ENCODE measurements at places on chromosomes 6 and 20. TPM values are rescaled to one million over a fixed set of nuclear protein-coding genes. Genes with fewer than 3 reads are reported as not detected.

DNA sequence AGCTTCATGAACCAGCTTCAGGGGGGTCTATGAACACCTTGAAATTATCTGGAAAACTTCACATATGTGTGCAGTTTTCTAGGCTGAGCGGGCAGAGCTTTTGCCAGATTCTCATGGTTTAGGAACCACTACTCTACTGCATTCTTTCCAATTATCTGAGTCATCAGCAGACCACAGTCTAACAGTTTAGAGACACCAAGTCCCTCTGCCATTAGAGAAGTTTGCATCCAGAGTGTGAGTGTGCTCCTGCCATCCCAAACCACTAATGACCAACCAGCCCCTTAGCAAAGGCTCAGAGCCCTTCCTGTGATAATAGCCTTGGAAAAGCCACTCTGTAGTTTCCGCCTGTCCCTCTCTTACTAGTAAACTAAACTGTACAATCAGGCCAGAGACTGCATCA lies 96.8 kb downstream of the PHACTR1 start:
- no peak overlapping the region for H3K4me3 ChIP-seq
- peaks cover 14% of the 10 kb centered on the region for H3K4me1 ChIP-seq
- no peaks in the 10 kb centered on the region for H3K27me3 ChIP-seq
- no peaks in the 10 kb centered on the region for H3K36me3 ChIP-seq
- H3K27ac ChIP-seq: no peak overlapping the region

GRCh38 chr20:51579137-51579536 lies 36.6 kb upstream of the NFATC2 start:
- H3K27me3 ChIP-seq: no peaks in the 10 kb centered on the region
- peak; percentile 50 for DNase-seq
- H3K36me3 ChIP-seq: no peaks in the 10 kb centered on the region

- no peak overlapping the region for H3K4me3 ChIP-seq
- peaks cover 4% of the 10 kb centered on the region for H3K4me1 ChIP-seq
- no peaks in the 10 kb centered on the region for H3K27me3 ChIP-seq
- no peak overlapping the region for H3K27ac ChIP-seq
Observed at GRCh38 chr20:38023181-38024001, 9.9 kb downstream of the TTI1 start.

GRCh38 chr20:5923493-5923892 lies 26.8 kb downstream of the TRMT6 start:
- no peaks in the 10 kb centered on the region for H3K36me3 ChIP-seq
- H3K4me3 ChIP-seq: no peak overlapping the region
- 0 out of 2 replicates have a peak, but pooled peaks cover 6% of the 10 kb centered on the region for H3K27me3 ChIP-seq
- H3K4me1 ChIP-seq: peaks cover 12% of the 10 kb centered on the region
- no peak overlapping the region for H3K27ac ChIP-seq

DNA sequence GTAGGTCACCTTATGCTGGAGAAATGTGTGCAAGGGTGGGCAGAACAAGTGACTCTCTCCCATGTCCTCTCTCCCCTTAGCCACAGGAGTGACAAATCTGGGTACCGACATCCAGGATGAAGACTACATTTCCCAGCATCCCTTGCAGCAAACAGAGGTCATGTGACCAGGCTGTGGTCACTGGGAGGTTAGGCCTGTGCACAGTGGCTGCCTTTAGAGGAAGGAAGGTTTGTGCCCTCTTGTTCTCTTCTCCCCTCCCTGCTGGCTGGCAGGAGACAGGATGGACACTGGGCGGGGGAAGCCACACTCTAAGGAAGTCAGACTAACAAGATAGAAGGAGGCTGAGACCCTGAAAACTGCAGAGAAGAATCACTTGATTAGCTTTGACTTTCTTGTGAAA lies 360.2 kb downstream of the PREX1 start:
- no peak for DNase-seq
- no peaks in the 10 kb centered on the region for H3K27me3 ChIP-seq

- H3K27me3 ChIP-seq: peaks cover 78% of the 10 kb centered on the region
- peak; percentile 68 for DNase-seq
- H3K4me3 ChIP-seq: no peak overlapping the region
- H3K27ac ChIP-seq: no peak overlapping the region
Observed at GRCh38 chr6:30169658-30170614, 6.6 kb downstream of the TRIM15 start.

GRCh38 chr20:54486585-54486984 lies 11.2 kb downstream of the DOK5 start:
- DNase-seq: no peak
- H3K27me3 ChIP-seq: no peaks in the 10 kb centered on the region
- H3K4me3 ChIP-seq: no peak overlapping the region
- H3K36me3 ChIP-seq: no peaks in the 10 kb centered on the region
- H3K4me1 ChIP-seq: no peaks in the 10 kb centered on the region

GRCh38 chr20:37762716-37763485 lies 69.1 kb downstream of the CTNNBL1 start:
- H3K4me3 ChIP-seq: no peak overlapping the region
- no peak for DNase-seq
- no peaks in the 10 kb centered on the region for H3K27me3 ChIP-seq
- H3K36me3 ChIP-seq: no peaks in the 10 kb centered on the region
- no peaks in the 10 kb centered on the region for H3K4me1 ChIP-seq
- H3K27ac ChIP-seq: no peak overlapping the region

- no peaks in the 10 kb centered on the region for H3K36me3 ChIP-seq
- no peak for DNase-seq
- H3K4me1 ChIP-seq: no peaks in the 10 kb centered on the region
- no peak overlapping the region for H3K27ac ChIP-seq
- H3K27me3 ChIP-seq: no peaks in the 10 kb centered on the region
- no peak overlapping the region for H3K4me3 ChIP-seq
Observed at GRCh38 chr6:141607956-141608355, 524.8 kb upstream of the GJE1 start.

Gene LRRC73
- 1.6 TPM for total RNA-seq

Gene SOX4
- 3.0 TPM for total RNA-seq

Gene MBOAT1
- total RNA-seq: 4.0 TPM

Gene CLPSL2
- not detected for total RNA-seq

Gene GPR63
- total RNA-seq: 0.11 TPM

Gene HMGCLL1
- not detected for total RNA-seq

Data from GM23248 (cell line).